HCT116 (cell line): ENCODE measurements at places on chromosomes 7 and 10. TPM values are rescaled to one million over a fixed set of nuclear protein-coding genes. Genes with fewer than 3 reads are reported as not detected.

DNA sequence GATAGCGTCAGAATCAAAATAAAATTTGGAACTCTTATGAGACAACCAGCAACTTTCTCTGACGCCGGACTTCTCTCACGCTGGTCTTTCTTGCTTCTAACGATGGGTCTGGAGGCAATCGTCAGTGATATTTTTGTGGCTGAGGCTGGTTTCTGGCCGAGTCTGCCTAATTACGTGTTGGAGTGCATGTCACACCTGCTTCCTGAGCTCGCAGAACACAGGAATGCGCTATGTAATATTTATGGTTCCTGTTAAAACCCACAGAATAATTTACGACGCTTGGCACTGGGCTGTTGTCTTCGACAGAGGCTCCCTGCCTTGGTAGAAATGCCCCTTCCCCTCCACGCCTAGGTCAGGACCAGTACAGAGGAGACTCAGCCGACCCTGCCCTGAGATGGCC lies 64.9 kb downstream of the NPTX2 start:
- DNase-seq: no peak

GRCh38 chr10:75356484-75356883 lies 45.1 kb downstream of the ZNF503 start:
- DNase-seq: no peak

GRCh38 chr7:521221-522070 lies 1.8 kb upstream of the PDGFA start:
- no peak for DNase-seq

GRCh38 chr7:93092757-93093370 lies 24.9 kb downstream of the SAMD9 start:
- peak; percentile 21 for DNase-seq

DNA sequence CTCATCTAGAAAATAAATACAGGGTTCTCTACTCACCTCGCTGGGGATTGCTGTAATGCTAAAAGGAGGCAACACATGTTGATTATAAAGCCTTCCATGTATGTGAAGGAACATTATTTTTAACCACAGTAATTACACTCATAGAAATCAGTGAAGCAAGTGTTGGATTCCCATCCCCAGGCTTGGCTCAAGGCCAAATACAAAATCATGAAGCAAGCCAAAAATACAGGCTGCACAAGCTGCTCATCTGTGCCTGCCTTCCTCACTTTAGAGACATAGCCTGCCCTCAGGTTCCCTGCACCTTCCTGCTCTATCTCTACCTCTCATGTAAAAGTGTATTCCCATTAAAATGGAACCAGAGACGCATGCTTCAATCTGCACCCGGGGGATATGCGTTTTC lies 1077.1 kb upstream of the C7orf33 start:
- no peak for DNase-seq

GRCh38 chr7:50814166-50814565 lies 31.5 kb upstream of the GRB10 start:
- no peak for DNase-seq

DNA sequence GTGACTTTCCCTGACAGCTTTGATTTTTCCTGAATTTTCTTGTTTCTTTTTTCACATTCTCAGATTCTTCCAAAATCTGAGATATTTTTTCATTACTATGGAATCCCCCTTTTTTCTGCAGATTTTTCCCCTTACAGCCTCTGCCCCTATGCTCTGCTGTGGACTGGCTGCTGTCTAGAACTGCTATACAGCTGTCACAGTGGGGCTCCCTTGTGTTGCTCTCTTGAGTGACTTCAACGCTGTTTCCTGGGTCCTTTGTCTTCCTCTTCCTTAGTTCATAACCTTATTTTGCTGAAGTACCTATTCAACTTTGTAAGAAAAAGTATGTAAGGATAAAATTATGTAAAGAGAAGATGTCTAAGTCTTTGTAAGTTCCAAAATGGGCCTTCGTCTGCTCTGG lies 234.1 kb upstream of the YAE1 start:
- no peak for DNase-seq

- DNase-seq: no peak
Measured at GRCh38 chr10:133236401-133237240, 1.0 kb upstream of the VENTX start.

DNA sequence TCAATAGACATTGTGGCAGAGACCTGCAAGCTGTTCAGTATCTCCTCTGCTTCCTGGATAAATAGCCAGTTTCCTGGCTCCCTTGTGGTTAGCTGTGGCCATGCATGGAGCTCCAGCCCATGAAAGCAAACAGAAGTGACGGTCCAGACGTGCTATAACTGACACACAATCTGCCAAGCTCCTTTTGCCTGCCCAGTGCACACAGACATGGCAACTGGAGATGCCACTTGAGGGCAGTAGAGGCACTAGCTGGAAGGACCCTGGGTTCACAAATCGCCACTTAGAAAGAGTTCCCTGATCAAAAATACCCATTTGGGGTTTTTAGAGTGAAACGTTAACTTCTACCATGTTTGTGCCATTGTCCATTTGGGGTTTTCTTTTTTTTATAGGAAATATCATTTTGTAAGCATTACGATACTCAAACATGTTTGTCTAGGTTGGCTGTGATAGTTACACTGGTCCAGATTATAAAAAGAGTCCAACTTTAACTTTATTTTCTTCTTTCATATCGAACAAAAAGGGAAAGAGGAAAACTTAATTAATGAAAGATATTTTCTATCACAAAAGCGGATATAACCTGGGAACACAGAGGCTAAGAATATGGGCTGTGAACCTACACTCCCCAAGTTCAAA lies 31.3 kb downstream of the KIN start:
- peak; percentile 21 for DNase-seq

DNA sequence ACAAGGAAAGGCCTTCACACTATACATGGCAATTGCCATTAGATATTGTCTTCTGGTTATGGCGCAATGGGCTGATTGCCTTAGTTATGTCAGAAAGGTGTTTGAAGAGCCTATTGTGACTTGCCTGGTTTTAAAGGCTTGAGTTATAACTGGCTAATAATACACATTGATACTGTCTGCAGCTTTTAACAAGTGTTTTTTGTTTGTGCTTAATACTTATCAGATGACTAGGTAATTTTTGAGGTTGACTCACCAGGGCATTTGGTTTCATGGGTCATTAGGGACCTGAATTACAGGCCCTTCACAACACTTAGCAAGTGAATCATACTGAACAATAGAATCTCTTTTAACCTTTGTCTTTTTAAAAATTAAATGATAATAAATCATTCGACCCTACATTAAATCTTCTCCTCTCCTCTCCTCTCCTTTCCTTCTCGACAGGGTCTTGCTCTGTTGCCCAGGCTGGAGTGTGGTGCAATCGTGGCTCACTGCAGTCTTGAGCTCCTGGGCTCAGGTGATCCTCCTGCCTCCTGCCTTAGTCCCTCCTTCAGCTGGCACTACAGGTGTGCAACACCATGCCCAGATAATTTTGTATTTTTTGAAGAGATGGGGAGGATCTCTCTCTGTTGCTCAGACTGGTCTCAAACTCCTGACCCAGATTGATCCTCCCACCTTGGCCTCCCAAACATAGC lies 196.3 kb downstream of the JCAD start:
- peak; percentile 75 for DNase-seq

DNA sequence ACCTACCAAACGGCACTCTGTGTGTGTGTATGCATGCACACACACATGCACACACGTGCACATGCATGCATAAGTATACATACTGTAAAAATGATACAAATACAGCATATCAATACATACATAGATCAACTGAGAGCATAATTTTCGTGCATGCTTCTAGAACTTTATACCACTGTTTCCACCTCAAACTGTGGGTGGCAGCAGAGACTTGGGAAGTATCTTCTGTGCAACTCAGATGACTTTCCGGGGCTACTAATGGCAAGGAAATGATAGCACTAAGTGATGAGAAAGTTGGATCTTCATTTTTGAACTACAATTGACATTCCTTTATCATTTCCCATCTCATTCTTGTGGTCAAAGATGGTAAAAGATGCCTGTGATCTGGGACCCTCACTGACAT lies 570.7 kb downstream of the REEP3 start:
- no peak for DNase-seq

GRCh38 chr10:24438800-24439199 lies 229.9 kb downstream of the KIAA1217 start:
- no peak for DNase-seq

DNA sequence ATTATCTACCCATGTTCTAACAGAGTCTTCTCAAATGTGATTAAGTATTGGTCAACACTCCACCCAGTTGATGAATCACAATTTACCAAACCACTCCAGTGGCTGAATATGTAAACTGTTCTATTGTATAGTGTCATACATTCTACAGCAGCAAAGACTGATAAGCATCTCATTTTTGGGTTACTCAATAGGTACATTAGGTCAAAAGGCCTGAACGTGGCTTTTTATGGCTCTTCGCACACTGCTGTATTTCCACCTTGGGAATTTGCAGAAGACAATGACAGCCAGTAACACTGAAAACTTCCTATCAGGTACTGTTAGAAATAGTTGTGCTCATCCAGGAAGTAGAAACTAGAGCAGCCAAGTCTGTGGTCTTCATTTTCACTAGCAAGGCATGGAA lies 166.9 kb downstream of the GLI3 start:
- no peak for DNase-seq

- DNase-seq: no peak
Measured at GRCh38 chr10:55220975-55221374, 419.9 kb upstream of the PCDH15 start.

- no peak for DNase-seq
Measured at GRCh38 chr7:117837841-117838240, 35.4 kb downstream of the CTTNBP2 start.

GRCh38 chr10:128985036-128985435 lies 482.0 kb upstream of the MGMT start:
- DNase-seq: no peak

DNA sequence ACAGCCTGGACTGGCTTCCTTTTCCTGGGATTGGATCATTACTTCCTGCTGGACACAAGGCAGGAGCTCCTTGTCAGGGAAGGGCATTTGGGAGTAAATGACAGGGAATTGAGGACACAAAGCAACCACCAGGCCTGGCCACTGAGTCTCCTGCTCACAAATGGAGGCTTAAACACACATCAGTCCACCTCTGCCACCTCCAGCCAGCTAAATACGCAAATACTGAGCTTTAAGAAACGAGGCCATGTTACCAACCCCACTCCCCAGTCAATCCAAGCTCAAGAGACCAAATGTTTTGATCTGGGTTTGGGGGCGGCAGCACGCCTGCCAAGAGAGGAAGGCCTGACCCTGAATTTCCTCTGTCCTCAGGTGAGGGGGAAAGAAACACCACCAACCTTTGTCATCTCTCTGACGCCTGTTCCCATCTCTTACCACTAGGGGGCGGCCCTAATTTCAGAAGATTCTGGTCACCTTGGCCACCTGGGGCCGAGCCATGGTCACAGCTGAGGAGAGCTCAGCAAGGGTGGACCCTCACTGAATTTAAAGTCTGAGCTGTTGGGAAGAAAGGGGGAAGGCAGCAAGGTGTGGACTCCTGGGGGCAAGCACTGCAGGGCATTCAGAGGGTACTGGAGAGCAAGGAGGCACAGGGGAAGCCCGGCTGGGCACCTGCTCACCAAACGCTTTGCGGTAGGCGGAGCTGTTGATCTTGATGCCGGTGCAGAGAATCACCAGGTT lies 16.5 kb downstream of the AIFM2 start:
- peak; percentile 21 for DNase-seq

DNA sequence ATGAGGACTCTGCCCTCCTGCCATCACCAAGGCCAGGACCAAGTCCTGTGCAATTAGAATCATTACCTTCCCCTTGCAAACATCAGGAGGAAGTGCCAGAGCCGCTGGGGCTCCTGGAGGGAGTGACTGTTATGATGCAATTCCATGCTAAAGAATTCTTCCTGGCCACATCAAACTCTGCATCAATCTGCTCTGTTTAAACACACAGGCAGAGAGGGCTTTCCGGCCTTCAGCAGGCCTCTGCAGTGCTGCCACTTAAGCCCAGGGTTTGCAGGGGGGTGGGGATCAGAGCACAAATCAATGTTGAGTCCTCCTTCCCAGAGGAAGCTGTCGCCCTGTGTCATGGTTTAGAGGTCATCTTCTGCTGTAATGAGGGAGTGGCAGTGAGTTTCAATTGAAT lies 58.1 kb downstream of the CTBP2 start:
- no peak for DNase-seq

GRCh38 chr10:72709041-72709440 lies 17.1 kb downstream of the MCU start:
- no peak for DNase-seq

Gene SUN1
- 181 TPM for total RNA-seq

Gene STEAP1
- total RNA-seq: 18.8 TPM

Gene PON1
- total RNA-seq: 0.20 TPM

Gene JAKMIP3
- total RNA-seq: 0.17 TPM

Gene STAMBPL1
- total RNA-seq: 11.0 TPM

Gene TUBB8
- 0.39 TPM for total RNA-seq

Gene PDZD7
- total RNA-seq: 6.1 TPM

Gene ASB13
- 25.9 TPM for total RNA-seq

Gene COL17A1
- total RNA-seq: 3.5 TPM

Gene ITPRID1
- total RNA-seq: not detected

Gene SRGN
- 1.8 TPM for total RNA-seq

Gene C10orf53
- total RNA-seq: not detected

Gene EVX1
- total RNA-seq: 0.25 TPM

Gene PAX4
- total RNA-seq: not detected

Gene ANXA8L1
- total RNA-seq: not detected

Gene SFRP4
- 0.25 TPM for total RNA-seq
